ENCODE measurements at places on chromosomes 13 and 19.
A peak's percentile ranks its signal among the peaks of the same experiment; 100 is the strongest.

DNA sequence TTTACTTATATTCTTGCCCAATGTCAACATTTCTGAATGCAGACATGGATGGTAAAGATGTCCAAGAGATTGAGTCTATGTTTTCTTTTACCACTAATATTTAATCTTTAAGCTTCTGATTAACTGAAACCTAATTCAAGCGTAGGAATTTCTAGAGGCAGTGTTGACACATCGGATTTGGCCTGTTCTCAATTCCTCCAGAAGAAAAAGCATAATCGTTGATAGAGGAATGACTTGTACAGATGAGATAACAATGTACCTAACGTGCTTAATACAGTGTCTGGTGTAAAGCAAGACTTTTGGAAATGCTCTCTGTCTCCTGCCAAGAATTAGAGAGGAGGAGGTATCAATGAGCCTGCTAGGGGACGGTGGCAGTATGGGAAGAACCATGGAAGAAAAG is 35.2 kb downstream of the SLC15A1 start:
- DNase-seq, result no peak

- peak; percentile 44 for DNase-seq
These were observed 2.3 kb downstream of the MIDN start for GRCh38 chr19:1250437-1251260.

DNA sequence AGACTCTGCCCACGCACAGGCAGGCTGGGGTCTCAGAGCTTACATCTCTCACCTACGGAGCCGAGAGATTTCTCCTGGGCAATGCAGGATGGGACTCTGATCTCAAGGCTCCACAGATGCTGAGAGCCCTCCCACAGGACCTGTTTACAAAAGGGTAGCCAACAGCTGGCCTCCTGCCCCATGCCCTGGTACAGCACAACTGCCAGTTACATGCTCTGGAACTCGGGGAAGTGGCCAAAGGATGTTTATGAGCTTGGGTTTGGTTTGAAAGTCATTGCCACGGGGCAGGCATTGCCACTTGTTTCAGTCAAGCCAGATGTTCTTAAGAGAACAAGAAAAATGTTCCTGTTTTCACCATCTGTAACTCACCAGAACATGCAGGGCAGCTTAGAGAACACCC is 3.5 kb downstream of the DHRS12 start:
- no peak for DNase-seq

DNA sequence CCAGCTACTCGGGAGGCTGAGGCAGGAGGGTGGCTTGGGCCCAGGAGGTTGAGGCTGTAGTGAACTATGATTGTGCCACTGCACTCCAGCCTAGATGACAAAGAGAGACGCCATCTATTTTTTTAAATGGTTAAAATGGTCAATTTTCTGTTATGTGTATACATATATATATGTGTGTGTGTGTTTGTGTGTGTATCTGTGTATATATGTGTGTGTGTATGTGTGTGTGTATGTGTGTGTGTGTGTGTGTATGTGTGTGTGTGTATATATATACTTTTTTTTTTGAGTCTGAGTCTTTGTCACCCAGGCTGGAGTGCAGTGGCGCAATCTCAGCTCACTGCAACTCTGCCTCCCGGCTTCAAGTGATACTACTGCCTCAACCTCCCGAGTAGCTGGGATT is 42.9 kb upstream of the KLF2 start:
- no peak for DNase-seq

- no peak for DNase-seq
These were observed 33.8 kb upstream of the SGCG start for GRCh38 chr13:23146811-23147625.

DNA sequence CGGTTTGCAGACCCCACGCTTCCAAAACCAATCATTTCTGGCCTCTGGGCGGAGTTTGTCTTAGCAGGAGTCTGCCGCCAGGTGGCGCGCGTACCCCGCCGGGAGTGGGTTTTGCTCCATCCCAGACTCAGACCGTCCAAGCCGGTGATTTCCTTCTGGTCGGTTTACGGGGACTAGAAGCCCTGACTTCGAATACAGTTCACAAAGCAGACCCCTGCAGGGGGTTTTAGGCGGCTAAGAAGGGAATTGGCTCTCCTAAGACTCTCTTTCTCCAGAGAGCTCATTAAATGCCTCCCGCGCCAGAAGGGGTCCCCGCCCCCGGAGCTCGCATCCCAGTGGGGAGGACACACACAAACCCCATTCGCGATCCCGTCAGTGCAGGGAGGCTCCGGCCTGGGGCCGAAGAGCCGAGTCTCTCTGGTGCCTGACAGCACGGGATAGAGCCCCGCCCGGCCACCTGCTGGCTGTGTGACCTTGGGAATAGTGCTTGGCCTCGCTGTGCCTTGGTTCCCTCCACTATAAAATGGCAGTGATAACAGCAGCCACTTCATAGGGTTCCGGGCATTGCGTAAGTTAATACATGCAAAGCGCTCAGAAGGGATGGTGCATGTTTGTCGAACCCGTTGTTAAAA is 8.6 kb upstream of the NUP62 start:
- DNase-seq, result peak; percentile 82

- DNase-seq, result no peak
These were observed 202.3 kb downstream of the NBEA start for GRCh38 chr13:35144166-35144890.
